ENCODE measurements at places on chromosomes 6 and 20. TPM values are rescaled to one million over a fixed set of nuclear protein-coding genes. Genes with fewer than 3 reads are reported as not detected.

DNA sequence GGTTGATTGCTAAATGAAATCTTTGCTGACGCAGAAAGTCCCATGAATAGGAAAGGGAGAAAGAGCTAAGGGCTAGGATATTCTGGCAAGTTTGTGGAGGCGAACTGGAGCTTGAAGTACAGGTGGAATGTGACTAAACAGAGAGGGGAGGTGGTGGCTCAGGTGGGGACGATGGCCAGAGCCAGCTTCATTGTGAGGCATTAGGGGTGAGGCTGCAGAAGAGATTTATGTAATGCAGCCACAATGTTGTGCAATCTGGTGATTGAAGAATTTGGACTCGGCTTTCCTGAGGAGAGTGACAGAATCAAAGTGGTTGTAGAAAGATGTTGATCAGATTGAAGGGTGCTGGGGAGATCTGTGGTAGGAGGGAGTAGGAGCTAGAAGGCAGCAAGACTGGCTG is 42.9 kb upstream of the SPACA1 start:
- no peak for DNase-seq

GRCh38 chr20:63706852-63707557 is 771 bp downstream of the ARFRP1 start:
- peak; percentile 78 for DNase-seq

- DNase-seq = no peak
Observed at GRCh38 chr6:106787327-106788196, 158.2 kb downstream of the QRSL1 start.

DNA sequence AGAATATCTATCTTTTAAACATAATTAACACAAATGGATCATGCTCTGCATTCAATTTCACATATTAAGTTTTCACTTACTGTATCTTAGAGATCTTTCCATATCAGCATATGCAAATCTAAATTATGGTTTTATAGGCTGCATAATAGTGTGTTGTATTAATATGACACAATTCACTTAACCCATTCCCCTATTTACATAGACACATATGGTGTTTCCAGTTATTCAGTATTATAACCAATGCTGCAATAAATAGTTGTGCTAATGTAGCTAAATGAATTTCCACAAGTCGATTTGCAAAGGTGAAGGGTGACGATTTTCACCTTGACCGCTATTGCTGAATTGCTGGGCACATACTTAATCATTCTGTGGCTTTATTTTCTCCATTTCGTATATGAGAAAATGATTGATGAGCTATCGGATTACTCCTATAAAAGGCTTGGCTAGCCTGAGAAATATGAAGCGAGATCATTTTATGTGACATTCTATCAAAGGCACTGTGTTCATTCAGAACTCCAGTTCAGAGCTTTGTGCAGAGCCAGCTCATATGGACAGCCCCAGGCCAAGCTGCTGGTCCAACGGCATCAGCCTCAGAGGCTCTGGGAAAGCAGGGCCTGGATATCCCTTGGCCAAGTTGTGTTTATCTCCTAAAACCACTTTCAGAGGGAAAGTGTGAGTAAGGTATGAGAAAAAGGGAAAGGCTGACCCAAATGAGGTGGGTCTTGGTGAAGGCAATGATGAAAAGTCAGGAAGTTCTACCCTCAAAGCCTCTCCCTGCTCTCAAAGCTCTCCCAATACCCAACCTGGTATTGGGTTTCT is 50.8 kb downstream of the GFOD1 start:
- no peak for DNase-seq

DNA sequence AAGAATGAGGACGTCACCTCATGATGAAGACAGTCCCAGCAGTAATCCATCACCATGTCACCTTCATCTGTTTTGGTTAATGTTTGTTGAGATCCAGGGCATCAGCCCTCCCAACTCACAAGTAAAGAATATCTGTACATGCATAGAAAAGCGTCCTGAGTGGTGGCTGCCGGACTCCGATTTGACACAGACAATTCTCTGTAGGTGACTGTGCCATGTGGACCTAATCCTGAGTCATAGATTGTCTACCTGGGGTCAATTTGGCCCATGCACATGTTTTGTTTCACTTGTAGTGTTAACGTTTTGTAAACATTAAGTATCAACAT is 168.4 kb upstream of the UST start:
- no peak for DNase-seq

DNA sequence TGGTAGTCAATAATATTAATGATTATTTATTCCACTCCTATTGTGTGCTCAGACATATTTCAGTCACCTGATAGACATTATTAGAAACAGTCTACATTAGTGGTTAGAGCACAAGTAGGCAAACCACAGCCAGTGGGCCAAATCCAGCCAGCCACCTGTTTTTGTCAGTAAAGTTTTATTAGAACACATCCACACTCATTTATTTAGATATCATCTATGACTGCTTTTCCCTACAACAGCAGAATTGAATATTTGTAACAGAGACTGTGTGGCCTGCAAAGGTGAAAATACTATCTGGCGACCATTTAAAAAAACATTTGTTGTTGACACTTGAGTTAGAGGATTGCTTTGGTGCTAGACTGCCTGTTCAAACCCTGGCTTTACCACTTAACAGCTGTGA is 220.0 kb upstream of the ZFP64 start:
- DNase-seq = no peak

DNA sequence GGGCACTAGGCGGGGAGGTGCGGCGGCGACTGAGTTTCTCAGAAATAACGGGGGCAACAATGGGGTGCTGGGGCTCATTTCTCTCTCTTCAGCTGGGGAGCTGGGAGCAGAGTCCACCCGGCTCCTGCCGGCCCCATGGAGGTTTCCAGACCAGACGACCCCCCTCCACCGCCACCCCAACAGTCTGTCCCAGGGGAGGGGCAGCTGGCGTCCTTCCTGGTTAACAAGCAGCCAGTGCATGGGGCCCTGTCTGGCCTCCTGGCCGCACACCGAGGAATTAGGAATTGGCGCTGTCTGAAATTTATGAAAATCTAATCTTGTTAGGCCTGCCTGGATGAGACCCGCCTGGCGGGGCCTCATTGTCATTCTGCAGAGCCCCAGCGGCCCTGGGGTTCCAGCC is 42.4 kb downstream of the PMEPA1 start:
- peak; percentile 22 for DNase-seq

DNA sequence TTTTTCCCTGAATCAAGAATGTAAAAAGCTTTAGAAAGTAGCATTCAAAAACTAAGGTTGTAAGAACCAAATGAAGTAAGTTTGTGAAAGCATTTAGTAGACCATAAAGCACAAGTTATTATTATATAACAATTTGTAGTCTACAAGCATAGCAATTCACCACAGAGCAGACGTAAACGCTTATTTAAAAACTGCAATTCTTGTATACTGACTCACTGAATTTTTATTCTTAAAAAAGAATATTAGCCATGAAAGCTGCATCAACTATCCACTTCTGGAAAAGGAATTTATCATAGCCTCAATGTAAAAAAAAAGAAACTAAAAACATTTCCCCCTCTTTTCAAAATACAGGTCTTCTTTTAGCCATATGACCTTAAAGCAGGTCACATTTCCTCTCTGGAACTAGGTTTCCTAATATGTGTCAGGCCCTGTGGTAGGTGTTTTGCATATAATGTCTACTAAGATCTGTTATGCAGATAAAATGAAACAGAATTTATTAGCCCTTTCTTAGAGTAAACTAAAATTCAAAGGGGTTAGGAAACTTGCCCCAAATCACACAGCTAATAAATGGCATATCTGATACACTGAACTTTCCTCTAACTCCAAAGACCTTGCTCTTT is 2.1 kb downstream of the MAP3K7 start:
- no peak for DNase-seq

- DNase-seq = no peak
Observed at GRCh38 chr20:50679753-50680104, 11.6 kb downstream of the RIPOR3 start.

GRCh38 chr6:91566467-91566866 is 979.6 kb upstream of the MAP3K7 start:
- no peak for DNase-seq

- DNase-seq = peak; percentile 62
Observed at GRCh38 chr6:113860181-113860955, 3.2 kb downstream of the MARCKS start.

DNA sequence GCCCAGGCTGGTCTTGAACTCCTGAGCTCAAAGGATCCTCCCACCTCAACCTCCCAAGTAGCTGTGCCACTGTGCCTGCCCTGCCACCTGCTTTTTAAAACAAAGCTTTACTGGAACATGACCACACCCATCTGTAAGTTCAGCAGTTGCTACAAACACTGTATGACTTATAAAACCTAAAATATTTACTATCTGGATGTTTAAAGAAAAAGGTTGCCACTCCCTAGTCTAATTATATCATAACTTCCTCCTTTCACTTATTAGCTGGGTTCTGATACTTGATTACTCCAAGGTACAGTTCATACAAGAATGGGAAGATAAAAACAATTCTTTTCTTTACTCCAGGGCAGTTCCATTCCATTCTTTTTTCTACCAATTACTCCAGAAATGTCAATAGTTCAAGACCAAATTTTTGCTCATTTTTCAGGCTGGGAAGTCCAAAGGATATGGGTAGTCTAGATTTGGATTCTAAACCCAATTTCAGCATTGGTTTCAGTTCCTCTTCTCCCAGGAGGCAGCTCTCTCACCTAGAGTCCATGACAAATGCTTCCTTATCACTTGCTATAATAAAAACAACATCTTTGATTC is 63.1 kb downstream of the SEC63 start:
- DNase-seq = no peak

DNA sequence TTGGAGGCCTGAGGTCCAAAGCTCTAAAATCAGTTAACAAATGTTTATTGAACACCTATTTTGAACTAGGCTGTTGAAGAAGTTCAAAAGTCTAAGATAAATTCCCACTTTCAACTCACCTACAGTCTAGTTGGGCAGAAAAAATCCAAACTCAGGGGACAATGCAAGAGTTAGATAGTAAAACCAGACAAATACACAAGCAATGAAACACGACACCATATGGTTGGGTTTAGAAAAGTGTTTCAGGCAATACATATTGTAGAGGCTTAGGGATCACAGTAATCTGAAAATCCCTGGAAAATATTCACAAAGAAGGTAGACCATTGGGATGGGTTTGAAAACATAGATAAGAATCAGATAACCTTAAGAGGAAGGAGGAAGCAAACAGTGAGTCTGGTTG is 1.3 kb upstream of the CARMIL1 start:
- no peak for DNase-seq

DNA sequence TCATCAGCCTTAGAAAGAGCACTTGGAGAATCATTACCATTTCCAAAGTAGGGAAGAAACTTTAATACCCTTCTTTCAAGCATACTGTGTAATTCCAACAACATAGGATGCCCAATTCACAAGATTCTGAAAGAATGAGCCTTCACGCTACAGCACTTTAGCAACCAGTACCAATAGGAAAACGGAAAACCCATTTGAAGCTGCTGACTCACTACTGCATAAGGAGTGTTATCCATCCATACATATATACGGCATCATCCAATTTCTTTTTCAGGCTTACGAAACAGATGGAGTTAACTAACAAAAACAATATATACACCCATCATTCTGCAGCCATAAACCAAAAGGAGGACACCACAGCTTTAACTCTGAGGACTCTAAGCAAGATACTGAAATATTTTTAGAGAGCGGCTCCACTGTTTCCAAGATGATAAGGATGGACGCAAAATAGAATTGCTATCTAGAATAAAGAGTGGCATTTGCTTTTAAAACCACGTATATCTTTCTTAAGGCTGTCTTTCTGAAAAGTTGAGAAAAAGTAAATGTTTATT is 24.9 kb downstream of the FYN start:
- DNase-seq = no peak

- no peak for DNase-seq
Observed at GRCh38 chr6:105514306-105514705, 111.4 kb upstream of the PREP start.

- no peak for DNase-seq
Observed at GRCh38 chr6:148924226-148925012, 177.6 kb downstream of the UST start.

The CST2 gene
- total RNA-seq = not detected

The NMBR gene
- not detected for total RNA-seq

The RSPO3 gene
- total RNA-seq = 0.92 TPM
